GM12865 (cell line): ENCODE measurements at places on chromosomes 3 and 15.

- DNase-seq, result no peak
Observed at GRCh38 chr15:74907163-74907870, 666 bp upstream of the FAM219B start.

- DNase-seq, result no peak
Observed at GRCh38 chr3:115930168-115930567, 306.9 kb downstream of the GAP43 start.

- no peak for DNase-seq
Observed at GRCh38 chr15:71458089-71458660, 342.9 kb downstream of the THSD4 start.

DNA sequence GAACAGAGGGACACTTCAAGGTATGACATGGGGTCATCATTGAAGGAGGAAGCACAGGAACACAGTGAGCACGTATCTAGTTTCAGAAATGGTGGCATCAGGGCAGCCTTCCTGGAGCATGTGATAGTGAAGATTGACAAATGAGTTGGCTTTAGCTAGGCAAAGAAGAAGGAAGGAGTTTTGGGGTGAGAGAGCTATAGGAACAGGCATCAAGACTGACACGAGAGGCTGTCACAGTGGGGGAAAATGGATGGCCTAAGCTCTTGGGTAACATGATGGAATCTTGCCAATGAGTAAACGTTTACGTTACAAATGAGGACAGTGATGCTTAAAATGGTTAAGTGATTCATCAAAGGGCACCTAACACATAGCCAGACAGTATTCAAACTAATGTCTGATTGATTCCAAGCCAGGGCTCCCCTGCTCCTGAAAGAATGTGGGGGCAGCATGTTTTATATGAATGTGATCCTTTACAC, 23.1 kb upstream of the GPR171 start:
- DNase-seq, result no peak

- DNase-seq, result no peak
Observed at GRCh38 chr3:158573714-158574113, 2.7 kb downstream of the MLF1 start.

DNA sequence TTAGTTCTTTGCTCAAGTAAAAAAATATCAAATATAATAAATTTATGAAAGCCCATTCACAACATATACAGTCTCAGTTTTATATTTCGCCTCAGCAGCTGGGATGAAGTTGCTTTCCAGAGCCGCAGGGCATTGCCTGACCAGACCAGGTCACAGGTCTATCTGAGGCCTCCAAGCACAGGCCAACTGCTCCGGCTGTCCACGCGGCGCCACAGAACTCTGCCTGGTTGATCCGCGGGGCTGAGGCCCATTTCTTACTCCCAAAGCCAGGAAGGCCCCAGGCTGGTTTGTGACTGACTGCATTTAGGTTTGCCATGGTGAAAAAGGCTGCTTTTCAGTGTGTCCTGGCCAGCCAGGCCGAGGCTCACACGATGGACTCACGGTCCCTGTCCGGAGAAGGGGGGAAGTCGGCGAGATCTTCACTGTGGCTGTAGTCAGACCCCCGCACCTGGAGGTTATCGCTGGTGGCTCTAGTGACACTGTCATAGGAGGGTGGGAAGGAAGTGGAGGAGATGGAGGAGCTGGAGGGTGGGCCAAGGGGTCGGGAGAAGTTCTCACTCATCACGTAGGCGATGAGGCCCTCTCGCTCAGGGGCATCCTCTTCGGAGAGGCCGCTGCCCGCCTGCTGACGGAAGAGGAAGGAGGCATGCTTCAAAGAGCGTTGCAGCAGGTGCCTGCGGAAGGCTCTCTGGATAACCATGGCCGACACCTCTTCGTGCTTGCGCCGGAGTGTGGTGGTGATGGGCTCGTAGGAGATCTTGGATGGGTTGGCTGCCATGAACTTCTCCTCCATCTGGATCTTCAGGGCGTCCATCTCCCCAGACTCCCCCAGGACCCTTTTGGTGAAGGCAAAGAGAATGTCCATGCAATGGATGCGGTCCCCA, 54.1 kb downstream of the EXOG start:
- no peak for DNase-seq

DNA sequence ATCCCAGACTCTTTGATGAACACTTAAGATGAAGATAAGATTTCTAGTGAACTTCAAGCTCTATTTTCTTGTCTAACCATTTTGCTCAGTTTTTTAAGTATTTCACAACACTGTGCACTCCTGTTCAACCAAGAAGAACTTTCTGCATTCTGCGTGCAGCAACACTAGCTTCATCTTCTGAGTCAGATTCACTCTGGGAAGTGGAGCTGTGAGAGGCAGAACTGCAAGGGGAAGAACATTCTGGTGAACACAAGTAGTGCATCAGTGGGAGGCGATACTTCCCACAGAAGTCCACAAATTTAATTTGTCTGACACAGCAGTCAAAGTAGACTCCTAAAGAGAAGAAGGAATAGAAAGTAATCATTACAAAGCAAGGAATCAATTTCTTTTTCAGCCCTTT, 18.1 kb downstream of the LRRC58 start:
- DNase-seq, result no peak

DNA sequence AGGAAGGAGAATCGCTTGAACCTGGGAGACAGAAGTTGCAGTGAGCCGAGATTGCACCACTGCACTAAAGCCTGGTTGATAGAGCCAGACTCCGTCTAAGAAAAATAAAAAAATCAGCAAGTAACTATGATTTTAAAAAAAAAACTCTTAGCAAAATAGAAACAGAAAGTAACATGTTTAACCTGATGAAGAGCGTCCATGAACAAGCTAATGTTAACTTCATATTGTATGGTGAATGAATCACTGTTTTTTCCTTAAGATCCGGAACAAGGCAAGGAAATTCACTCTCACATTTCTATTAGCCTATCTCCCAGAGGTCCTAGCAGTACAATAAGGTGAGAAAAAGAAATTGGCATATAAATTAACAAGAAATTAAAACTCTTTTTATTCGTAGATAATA, 69.0 kb downstream of the RFX7 start:
- DNase-seq, result no peak

- peak; percentile 10 for DNase-seq
Observed at GRCh38 chr15:64732156-64732860, 43.1 kb downstream of the RBPMS2 start.

DNA sequence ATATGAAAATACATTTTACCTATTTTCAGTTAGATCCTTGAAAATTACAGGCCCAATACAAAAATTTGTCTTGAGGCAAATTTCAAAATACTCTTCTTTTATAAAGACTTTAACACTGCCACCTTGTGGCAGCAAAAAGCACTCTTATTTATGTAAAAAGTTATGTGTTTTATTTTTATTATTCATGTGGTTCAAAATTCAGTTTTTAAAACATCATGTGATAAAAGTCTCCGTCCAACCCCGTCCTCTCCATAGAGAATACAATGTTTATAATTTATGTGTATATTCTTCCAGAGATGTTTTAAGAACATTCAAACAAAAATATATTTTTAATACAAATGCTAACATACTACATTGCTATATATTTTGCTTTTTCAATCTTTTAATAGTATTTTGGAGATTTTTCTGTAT, 36.9 kb upstream of the TRIM59 start:
- peak; percentile 54 for DNase-seq

DNA sequence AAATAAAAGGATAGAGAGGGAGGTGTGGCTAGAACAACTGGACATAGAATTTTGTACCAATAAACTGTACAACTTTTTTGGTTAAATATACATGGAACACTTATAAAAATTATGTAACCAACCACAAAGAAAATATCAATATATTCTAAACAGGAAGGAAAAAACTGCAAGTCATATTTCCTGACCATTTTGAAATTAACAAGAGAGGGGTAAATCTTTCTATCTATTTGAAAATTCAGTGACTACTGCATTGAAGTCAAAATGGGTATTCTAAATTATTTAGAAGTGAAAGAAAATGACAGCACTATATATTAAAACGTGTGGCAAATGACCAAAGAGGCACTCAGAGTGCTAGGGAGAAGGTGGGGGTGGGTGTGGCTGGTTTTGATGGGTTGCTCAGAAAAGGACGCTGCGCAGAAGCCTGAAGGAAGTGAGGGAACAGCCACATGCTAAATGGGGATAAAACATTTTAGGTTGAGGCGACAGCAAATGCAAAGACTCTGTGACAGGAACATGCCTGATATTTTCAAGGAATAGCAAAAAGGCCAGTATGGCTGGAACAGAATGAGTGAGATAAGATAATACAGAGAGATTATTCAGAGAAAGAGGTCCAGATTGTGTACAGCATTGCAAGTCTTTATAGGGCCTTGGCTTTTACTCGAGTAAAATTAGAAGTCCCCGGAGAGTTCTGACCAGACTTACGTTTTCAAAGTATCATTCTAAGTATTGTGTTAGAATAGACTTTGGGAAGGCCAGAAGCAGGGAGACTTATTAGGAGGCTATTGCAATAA, 41.1 kb downstream of the ERICH6 start:
- DNase-seq, result no peak
